ENCODE measurements at places on chromosomes 5 and 9.

DNA sequence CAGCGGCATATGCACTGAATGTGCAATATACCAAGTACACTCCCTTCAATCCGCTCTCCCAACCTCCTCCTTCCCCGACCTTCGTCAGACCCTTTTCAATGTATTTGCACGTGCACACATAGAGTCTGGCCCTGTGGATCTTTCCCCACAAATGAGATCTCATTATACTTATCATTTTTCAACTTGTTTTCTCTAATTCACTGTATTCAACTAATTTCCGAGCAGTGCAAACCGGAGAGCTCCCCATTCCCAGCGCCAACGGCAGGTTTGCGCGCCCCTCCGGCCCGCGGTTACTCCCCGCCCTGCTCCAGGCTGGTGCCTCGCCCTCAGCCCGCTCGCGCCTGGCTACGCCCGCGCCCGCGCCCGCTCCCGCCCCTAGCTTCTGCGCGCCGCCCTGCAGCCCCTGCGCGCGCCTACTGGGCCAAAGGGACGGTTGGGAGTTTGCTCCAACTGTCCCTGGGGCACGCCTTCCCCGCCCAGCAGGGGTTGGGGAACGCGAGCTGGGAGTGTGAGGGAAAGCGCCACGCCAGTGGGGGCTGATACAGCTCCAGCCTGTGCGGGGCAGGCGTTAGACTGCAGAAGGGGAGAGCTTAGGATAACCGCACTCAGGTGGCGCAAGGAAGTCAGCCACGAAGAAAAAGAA lies 3.3 kb upstream of the CDC20B start:
- DNase-seq, result peak; percentile 67

DNA sequence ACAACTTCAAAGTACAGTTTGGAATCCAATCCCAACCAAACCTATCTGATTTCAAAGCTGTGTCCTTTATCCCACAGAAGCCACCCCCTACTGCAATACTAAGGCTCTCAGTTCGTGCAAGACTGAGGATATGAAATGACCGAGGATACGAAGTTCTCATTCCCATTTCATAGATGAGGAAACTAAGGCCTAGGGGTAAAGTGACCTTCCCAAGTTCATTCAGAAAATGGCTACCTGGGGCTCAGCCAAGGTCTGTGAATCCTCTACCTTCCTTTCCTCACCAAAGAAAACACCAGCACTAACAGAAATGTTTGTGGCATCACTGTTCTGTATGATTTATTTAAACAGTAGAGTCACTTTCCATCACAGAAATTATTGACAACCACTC lies 5.4 kb downstream of the KIAA1191 start:
- no peak for DNase-seq

DNA sequence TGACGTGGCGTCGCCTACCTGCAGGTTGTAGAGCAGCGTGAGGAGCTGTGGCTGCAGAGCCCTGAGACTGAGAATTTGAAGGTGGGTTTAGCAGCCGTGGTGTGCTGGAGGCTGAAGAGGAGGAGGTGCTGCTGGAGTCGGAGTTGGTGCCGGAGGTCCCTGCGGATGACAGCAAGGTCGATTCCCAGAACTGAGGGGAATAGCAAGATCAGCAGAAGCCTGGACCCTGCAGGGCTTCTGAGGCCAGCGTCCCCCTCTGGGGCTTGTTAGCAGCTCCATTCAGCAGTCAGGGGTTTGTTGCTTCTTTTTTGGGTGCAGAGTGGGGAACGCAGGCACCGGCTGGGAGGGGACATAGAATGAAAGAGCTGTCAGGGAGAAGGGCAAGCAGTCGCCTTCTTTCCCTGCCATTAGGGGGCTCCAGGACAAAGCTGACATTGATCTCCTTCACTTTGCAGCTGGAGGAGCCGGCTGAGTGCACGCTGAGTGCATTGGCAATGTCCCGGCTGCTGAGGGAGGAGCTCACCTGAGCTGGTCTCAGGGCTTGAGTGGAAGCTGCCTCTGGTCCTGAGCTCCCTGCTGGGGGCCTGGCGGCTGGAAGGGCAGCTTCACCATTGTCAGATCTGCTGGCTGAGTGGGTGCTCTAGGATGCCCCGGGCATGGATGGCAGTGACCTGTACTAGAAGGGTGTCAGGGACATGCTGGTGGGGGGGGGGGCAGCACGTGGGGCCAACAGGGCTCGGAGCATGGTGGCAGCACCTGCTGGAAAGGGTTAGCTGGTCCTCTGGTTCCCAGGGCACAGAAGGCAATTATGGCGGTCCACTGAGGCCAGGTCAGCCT lies 20.8 kb downstream of the OBP2B start:
- no peak for DNase-seq

- DNase-seq, result no peak
These were observed 222.7 kb upstream of the TRIM32 start for GRCh38 chr9:116464423-116464822.

DNA sequence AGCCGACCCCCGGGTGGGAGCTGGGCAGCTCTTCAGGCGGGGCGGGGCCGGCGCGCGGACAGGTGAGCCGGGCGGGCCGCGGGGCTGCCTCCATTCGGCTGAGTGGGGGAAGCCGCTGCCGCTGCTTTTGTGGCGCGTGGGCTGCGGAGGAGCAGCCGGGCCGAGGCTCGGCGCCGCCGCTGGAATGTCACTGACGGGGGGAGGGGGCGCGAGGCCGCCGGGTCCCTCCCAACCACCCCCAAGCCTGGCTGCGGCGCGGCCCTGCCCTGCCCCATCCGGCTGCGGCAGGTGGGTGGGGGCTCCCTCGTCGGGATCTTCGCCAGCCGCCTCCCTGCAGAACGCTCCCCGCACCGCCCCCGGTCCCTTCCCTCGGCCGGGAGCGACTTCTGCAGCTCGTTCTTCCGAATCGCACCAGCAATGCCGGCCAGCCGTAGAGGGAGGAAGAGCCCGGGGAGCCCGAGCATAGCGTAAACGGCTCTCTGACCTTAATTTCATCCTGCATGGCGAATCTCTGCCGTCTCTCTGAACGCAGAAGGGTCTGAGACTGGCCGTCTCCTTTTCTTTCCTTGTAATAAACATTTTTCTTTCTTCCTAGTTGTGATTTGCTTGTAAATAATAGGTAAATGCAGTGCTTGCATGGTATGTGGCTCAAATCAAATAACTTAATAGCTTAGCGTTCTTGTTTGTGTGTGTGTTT lies 505 bp downstream of the SPTAN1 start:
- DNase-seq, result peak; percentile 78

- DNase-seq, result no peak
These were observed 2117.6 kb downstream of the MAT2B start for GRCh38 chr5:165622864-165623536.

DNA sequence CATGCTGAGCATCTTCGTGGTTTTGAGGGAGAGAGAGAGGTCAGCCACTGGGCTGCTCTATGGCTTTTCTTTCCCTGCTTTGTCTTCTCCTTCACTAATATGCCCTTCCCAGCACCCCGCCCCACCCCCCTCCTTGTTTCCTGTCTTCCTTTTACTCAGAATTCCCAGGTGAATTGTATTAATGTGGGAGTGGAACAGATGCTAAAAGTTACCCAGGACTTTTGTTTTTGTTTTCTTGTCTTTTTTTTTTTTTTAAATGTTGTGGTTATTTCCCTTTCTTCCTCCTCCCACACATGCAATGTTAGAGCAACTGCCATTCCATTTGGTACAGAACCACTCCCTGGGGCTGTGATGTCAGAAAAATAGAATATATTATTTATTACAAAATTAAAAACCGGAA lies 442.7 kb upstream of the CD180 start:
- no peak for DNase-seq

- DNase-seq, result no peak
These were observed 156.5 kb upstream of the PITX1 start for GRCh38 chr5:135190416-135191083.

DNA sequence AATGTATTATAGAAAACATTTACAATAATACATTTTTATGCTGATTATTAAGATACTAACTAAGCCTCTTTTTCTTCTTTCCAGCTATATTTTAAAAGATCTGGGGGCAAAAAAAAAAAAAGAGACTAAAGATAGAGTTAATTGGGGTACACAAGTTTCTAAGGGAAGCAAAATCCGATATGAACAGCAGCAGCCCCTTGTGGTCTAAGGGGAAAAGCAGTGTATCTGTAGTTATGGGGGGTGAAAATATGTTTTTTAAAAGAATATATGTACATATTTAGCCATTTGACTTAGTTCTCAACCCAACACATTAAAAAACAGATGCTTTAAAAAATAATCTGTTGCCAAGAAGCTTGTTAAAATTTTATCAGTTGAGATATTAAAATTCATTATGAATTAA lies 134.3 kb upstream of the POU5F2 start:
- DNase-seq, result no peak

- no peak for DNase-seq
These were observed 346 bp downstream of the ATOX1 start for GRCh38 chr5:151758141-151758429.

- no peak for DNase-seq
These were observed 165.7 kb upstream of the IRX1 start for GRCh38 chr5:3429962-3430361.

- no peak for DNase-seq
These were observed 270.3 kb upstream of the MAP3K1 start for GRCh38 chr5:56545016-56545415.

All from activated CD8-positive, alpha-beta memory T cell treated with anti-CD3 and anti-CD28 coated beads, Interleukin-2, amount 50 U/mL, for 48 hours (primary cell).